WTC11 (cell line): ENCODE measurements at places on chromosomes 12 and 14. TPM values are rescaled to one million over a fixed set of nuclear protein-coding genes. Genes with fewer than 3 reads are reported as not detected.
A peak's percentile ranks its signal among the peaks of the same experiment; 100 is the strongest.

- peak; percentile 47 for DNase-seq
Observed at GRCh38 chr14:52067873-52068614, 815 bp downstream of the NID2 start.

GRCh38 chr14:49594347-49595091, 4.2 kb upstream of the LRR1 start:
- no peak for DNase-seq

GRCh38 chr14:75453817-75454434, 26.1 kb downstream of the JDP2 start:
- DNase-seq, result peak; percentile 29

SVOP gene
- total RNA-seq, result 0.04 to 0.07 TPM (median 0.07 TPM) in 3 replicates

MYL2 gene
- total RNA-seq, result not detected in 3 replicates

PPP1R13B gene
- total RNA-seq, result 9.3 to 10.3 TPM (median 10.0 TPM) in 3 replicates

NKX2-1 gene
- total RNA-seq, result 0.16 to 0.18 TPM in 2 of 3 replicates, not detected in the other

GRCh38 chr12:94057262-94058151, 90.9 kb upstream of the PLXNC1 start:
- DNase-seq, result peak; percentile 14

KRR1 gene
- total RNA-seq, result 54.4 to 59.6 TPM (median 54.8 TPM) in 3 replicates

GRCh38 chr12:124709722-124710687, 142.6 kb upstream of the NCOR2 start:
- no peak for DNase-seq

GRCh38 chr14:23555882-23556699, at the start of gene THTPA:
Gene THTPA, plus strand, starts transcription at chr14:23556271. Its CDS starts 487 bp downstream, at chr14:23556758.
- DNase-seq, result peak; percentile 98

DNA sequence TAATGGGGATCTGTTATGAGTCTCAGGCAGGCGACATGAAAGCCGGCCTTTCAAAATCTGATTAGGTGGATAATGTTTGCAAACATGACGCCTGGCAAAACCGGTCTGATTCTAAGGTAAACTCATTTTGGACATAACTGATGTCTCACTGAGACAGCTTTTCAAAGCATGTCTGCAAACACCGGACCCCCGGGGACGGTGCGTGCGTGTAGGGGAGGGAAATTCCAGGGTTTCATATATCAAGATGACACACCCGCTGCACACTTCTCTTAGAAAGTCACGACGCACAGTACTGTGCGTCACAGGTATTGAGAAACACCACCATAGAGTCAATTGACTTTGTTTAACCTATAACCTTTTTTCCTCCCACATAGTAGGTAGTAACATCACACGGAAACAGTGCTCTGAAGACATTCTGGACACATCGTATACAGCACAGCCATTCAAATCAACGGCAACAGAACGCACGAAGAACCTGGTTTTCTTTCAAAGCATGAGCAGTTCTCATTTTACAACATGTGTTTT, 43.9 kb upstream of the TESC start:
- DNase-seq, result no peak
